Mesendoderm (in vitro differentiated cells): ENCODE measurements at places on chromosomes 3 and 15.

- DNase-seq = no peak
Measured at GRCh38 chr3:64215103-64215502, 10.2 kb downstream of the PRICKLE2 start.

- DNase-seq = no peak
Measured at GRCh38 chr15:36584511-36584910, 5.1 kb downstream of the CDIN1 start.

GRCh38 chr3:21745966-21746365, 5.0 kb downstream of the ZNF385D start:
- no peak for DNase-seq

- no peak for DNase-seq
Measured at GRCh38 chr3:142997330-142997729, 4.0 kb upstream of the U2SURP start.

- DNase-seq = no peak
Measured at GRCh38 chr3:2517500-2518172, 419.0 kb downstream of the CNTN4 start.

GRCh38 chr3:134326760-134327593, 47.3 kb downstream of the AMOTL2 start:
- DNase-seq = peak; percentile 100

DNA sequence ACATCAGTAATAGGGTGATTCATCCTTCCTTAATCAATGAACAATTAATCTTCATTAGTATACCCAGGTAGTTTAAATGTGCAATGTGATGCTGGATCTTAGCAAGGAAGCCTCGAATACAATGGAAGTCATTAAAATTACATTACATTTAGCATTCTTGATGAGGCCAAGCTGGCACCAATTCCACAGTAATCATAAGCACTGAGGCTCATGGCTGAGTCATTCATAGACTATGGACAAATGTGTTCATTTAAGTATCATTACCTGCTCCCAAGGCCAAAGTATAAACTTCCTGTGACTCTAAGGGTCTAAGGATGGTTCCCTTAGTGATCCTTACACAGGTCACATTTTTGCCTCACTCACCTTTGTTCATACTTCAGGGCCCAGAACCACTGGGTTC, 266.4 kb upstream of the CDIN1 start:
- DNase-seq = no peak

DNA sequence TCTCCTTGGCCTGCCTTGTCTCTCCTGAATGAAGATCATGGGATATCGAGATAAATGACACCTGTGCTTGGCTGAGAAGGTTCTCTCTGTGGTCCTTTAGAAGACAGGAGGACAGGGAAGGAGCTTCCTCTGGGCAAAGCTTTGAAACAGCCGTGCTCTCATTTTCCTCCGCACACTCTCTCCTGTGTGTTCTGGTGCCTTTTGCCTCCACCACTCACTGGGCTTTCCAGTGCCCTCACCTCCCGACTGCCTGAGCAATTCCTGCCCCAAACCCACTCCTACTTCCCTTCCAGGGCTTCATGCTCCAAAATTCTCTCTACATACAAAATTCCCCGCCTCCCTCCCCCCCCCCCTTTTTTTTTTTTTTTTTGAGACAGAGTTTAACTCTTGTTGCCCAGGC, 32.3 kb downstream of the UPK1B start:
- DNase-seq = no peak

DNA sequence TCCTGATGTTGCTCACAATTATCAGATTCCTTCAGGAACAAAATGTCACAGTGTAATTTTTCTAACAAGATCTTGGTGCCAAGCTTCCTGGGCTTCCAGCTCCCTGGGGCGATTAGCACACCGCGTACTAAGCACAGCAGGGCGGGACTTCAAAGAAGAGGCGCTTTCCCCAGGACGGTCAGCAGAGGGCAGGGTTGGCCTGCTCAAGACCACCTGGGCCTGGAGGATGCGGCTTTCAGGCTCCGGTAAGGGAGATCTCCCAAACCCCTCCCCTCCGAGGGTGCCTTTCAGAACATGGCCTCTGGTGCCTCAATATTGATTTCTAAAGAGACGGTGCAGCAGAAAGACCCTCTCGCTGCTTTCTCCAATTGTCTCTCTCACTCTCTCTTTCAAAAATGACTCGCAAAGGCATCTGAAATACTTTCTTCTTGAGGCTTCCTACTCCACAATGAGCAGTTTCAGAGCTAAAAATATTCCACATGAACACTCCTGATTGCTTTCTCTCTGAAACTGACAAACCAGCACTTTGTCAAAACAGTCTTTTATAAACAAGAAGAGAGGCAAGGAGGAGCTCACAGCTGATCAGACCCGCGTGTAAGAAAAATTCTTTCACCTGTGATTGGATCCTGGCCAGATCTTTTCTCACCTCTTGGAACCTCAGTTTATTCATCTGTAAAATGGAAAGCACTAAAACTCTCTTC, 154.0 kb downstream of the ADAMTS9 start:
- peak; percentile 92 for DNase-seq

DNA sequence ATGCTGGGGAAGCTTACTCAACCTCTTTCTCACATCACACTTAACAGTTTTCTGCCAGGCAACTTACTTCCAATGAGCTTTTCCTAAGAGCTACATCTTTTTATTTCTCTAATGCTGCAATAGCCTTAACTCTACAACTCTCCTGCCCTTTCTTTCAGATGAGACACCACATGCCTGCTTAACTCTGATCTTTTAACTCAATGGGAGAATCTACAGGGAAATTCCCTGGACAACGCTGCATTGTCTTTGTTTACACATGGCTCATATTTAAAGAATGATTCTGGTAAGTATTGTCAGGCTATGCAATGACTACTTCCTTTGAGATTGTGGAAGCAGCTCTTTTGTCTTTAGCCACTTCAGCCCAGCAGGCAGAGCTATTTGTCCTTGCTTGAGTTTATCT, 353.1 kb upstream of the BCHE start:
- DNase-seq = peak; percentile 79

DNA sequence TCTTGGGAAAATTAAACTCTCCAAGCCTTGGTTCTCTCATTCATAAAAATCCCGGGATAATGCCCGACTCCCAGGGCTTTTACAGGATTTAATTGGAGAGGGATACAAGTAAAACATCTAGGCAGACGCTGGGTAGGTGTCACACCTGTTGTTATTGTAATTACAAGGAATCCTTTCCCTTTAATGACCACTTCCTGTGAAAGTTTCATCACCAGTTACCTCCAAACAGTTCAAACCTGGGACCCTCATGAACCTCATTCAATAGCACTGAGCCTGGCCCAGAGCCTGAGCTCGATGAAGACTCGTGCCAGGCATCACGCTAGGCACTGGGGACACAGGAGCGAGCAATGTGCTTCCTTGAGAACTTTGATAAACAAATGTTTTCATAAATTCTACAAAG, 2.1 kb upstream of the RYK start:
- peak; percentile 63 for DNase-seq

GRCh38 chr15:74131628-74132413, 1.4 kb downstream of the ISLR2 start:
- no peak for DNase-seq

DNA sequence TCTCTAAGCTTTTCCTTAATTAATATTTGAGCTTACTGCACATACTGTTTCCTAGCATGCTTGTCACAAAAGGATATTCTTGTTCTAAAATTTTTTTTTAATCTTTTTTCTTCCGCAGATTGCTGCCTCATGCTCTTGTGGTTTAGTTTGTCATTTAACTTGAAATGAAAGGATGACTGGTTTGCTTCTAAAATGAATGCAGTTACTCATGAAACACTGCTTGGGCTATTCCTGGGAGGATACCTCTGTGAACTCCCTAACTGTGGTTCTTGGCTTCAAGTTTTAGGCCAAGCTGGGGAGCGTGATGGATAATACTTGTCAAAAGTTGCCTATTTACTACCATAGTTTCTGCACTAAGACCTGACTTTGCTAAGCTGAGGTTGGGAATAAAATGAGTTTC, 64.0 kb downstream of the USP13 start:
- DNase-seq = no peak

GRCh38 chr3:64143409-64144130, 81.7 kb downstream of the PRICKLE2 start:
- DNase-seq = peak; percentile 21

- DNase-seq = no peak
Measured at GRCh38 chr15:75649045-75649761, 1.5 kb downstream of the SNX33 start.
